ENCODE measurements at places on chromosomes 3 and 15.

- no peak for DNase-seq
These were observed 30.4 kb upstream of the FBLN2 start for GRCh38 chr3:13518516-13518953.

GRCh38 chr15:66698318-66698961, 3.6 kb upstream of the SMAD6 start:
- DNase-seq, result peak; percentile 76

DNA sequence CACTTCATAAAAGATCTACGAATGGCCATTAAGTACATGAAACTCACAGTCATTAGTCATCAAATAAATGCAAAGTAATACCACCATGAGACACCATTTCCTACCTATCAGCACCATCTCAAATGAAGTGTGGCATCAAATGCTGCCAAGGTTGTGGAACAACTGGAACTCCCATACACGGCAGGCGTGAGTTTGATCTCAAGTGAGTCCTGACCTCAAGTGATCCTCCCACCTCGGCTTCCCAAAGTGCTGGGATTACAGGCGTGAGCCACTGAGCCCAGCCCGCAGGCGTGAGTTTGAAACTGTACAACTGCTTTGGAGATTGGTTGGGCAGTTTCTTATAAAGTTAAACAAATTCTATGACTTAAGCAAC, 28.8 kb upstream of the HDAC11 start:
- peak; percentile 32 for DNase-seq

- DNase-seq, result no peak
These were observed 25.9 kb upstream of the SLC6A6 start for GRCh38 chr3:14376348-14377043.

GRCh38 chr3:95923496-95924210, 890.7 kb upstream of the EPHA6 start:
- DNase-seq, result peak; percentile 98

- DNase-seq, result peak; percentile 98
These were observed 29.1 kb downstream of the ANKRD28 start for GRCh38 chr3:15768421-15769255.

DNA sequence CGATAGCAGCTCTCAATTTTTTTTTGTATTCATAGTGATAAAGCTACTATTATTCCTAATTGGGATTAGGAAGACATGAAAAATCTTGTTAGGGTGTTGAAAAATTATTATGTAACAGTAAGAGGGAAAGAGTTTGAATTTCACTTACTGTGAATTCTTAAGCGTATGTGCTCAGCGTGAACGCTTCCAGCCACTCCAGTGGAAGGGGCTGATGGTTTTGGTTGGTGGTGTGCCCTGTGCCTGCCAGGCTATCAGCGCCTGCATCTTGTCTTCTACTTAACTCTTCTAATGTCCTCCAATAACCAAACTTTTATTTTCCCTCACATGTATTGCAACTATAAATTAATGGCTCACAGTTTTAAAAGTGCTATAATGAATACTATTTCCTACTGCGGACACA, 22.5 kb downstream of the CDIN1 start:
- DNase-seq, result no peak

GRCh38 chr3:166447513-166447912, 610.3 kb upstream of the BCHE start:
- no peak for DNase-seq

- DNase-seq, result peak; percentile 14
These were observed 779 bp upstream of the CTNNB1 start for GRCh38 chr3:41198526-41198925.

DNA sequence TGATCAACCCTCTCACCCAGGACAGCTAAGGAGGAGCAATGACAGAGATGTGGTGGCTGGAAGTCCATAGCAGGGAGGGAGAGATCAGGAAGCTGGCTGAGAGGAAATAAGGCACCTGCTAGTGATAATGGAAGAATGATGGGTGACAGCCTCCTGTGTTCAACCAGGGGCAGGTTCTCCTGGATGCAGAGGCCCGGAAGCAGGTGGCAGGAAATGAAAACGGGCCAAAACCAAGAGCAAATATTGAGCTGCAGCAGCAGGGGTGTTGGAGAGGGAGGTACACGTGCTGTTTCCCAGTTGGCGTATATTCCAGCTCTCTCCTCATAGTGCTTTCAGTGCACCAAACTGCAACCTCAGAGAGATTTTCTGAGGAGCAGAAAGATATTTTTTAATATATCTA, 213.4 kb upstream of the TBL1XR1 start:
- DNase-seq, result no peak

GRCh38 chr3:115549071-115549470, 74.2 kb upstream of the GAP43 start:
- peak; percentile 59 for DNase-seq

- DNase-seq, result no peak
These were observed at the start of gene GSK3B for GRCh38 chr3:120093911-120094775. GSK3B (minus strand) TSS chr3:120094447; CDS start chr3:120093434, 1,013 bp downstream.

DNA sequence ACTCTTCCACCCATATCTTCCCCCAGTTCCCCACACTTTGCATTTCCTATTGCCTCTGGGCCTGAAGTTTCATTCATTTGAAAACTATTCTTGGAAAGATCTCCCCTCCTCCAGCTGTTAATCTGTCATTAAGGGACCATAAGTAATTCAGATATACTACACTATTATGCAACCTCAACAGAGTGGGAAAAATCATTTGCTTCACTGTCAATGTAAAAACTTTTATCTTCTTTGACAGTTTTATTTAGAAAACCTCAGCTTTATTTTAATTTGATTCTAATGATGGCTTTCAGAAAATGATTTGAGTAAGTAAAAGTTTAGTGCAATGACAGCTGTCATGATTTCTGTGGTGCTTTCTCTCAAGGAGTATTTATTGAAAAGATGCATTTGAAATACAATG, 435.3 kb upstream of the KCNMB2 start:
- no peak for DNase-seq

DNA sequence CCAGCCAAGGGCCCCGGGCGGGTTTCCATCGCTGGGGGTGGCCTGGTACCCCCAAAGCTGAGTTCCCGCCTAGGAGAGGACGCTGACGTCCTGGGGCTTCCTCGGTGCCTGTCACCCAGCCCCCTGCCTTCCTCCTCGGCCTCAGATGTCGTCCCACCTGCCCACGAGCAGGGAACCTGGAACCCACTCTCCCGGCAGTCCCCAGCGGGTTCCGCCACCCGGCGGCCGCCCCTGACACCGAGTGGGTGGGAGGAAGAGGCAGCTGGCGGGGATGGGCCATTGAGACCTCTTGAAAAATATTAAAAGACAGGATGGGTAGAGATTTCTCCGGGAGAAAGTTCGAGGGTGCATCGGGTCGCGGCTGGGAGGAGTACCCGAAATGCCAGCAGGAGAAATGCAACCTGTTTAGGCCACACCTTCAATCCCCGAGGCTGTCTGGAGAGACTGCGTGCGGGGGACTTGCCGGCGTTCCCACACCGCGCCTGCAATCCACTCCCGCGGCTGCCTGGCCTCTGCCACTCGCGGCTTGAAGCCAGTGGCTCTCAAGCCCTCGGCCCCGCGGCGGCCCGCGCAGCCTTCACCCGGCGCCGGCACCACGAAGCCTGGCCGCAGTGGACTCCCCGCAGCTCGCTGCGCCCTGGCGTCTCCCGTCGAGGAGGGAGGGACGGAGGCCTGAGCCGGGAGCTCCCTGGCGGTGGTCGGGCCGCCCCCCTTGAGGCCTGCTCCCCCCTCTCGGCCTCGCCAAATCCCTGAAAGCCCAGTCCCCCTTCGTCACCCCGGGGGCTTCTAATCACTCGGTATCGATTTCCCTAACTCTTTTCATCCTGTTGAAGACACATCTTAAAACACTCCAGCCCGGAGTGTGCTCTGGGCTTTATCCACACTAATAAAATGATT, 8.6 kb upstream of the NR2F2 start:
- no peak for DNase-seq

DNA sequence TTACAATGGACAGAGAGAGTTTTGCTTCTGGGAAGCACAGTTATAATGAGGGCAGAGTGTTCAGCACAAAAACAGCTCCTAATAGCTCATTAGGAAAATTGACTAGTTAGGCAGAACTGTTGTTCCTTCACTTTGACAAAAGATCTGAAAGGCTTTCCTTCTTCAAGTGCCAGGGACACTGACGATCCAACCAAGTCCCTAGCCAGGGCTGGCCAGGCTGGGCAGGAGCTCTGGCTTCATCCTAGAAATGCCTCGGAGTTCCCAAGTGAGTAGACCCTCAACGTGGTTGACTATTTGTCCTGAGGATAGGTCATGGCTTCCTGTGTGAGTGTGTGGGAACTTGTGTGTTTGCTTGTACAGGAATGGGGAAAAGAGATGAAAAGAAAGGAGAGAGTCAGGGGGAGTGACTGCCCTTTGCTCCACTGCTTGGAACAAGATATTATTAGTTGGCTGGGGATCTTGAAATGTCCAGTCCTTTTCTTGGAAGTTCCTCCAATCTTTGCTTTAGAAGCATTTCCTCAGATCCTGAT, 617.9 kb downstream of the NTRK3 start:
- no peak for DNase-seq

DNA sequence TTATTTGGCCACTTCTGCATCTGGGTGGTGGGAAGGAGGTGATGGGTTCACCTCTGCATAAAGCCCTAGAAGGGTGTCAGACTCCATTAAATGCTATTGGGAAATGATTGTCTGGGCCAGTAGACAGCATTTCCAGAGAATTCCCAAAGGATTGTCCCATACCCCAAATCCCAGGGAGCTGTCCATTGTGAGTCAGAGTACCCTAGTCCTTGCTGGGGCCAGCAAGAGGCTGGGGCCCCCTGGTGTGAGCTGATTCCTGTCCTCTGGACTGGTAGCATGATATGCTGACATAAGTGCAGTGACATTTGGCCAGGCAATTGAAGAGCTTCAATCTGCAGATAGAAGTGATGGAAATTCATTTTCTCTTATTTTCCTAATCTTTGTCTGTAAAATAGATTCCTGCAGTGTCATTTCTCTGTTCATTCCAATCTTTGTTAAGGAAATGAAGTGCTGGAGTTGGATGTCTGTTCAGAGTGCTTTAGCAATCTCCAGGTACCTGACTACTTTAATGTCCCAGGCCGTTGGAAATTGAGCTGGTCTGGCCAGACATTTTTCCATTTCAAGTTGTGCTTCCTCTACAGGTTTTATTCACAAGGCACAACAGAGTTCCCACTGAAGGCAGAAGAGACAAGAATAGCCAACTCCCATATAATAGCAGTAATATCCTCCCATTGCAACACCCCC, 91.2 kb downstream of the RPLP1 start:
- DNase-seq, result no peak

DNA sequence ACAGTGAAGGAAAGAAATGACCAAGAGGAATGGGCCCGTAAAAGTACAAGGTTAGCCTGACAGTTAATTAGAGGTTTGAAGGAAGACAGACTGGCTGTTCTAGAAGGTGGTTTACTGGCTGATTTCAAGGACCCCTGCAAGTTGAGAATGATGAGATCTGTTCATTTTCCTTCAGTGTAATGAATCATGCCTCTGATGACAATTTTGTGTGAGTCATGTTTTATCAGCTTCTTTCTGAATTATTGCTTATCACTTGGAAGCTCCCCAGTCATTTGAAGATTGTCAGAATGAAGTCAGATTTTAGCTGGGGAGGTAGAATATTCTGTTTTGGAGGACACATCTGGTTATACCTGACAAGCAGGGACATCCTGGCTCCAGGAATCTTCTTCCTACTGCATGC, 50.6 kb downstream of the DRD3 start:
- peak; percentile 49 for DNase-seq

DNA sequence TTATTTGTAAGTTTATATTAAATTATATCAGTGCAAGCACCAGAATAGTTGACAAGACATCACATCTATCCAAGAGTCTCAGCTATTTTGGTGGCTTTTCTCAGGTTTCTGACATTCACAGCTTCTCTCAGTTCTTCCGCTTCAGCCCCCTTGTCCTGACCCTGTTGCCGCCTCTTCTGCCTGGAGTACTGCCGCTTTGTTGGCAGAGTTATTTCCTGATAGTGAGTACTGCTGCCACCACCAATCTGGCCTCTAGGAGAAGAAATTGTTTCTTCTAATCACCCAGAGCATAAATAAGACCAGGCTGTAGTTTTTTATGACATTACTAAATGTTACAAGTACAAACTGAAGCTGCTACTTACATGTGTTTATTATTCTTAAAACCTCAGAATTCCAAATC, 470.1 kb downstream of the NSUN3 start:
- no peak for DNase-seq

- DNase-seq, result peak; percentile 26
These were observed 295.4 kb upstream of the RORA start for GRCh38 chr15:61524545-61524944.

GRCh38 chr3:193861012-193861411, 268.0 kb downstream of the OPA1 start:
- DNase-seq, result no peak

DNA sequence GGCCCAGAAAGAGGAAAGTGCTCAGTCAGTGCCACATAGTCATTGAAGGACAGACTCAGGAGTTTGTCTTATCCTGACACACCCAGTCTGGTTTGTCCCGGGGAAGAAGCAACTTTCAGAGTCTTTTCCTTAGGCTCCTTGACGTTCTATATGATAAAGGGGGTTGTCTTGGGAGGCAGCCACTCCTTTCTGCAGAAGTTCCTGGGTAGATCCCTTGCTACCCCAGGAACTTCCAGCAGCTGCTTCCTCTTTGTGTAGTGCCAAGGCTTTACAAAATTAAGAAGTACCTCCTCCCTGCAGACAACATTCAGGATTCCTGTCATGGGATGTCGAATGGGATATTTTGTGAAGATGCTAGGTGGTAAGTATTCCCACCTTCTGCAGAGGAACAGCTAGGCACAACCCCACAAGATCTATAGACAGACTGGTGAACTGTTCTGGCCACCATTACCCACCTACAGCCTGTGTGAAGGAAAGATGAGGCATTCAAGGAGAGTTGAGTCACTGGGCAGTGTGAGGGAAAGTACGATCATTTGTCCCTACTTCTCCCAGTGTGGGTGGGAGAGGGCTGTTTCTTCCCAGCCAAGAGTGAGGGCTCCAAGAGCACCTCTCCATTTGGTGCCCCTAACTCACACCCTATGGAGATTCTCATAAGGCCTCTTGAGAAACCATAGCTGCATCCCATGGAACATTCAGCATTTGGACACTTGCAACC, 11.3 kb downstream of the TMEM266 start:
- no peak for DNase-seq

- no peak for DNase-seq
These were observed 2.6 kb upstream of the WWTR1 start for GRCh38 chr3:149660462-149660861.

- DNase-seq, result no peak
These were observed 64.0 kb downstream of the GLB1 start for GRCh38 chr3:33032938-33033337.

DNA sequence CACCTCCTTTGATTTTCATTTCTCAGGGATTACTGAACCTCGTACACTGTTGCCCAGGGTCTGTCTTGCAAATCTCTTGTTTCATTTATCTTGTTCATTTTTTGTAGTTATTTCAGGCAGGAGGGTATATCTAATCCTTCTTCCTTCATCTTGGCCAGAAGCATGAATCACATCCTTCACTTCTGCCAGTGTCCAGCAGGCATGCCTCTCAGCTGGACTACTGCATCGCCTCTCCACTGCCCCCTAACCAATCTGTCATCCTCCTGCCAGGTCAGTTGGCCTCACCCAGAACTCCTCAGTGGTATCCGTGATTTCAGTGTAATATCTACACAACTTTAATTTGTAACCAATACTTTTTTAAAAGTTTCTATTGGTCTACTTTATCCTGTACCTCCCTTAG, 297.9 kb downstream of the GABRG3 start:
- DNase-seq, result no peak

- no peak for DNase-seq
These were observed 41.6 kb upstream of the SNRK start for GRCh38 chr3:43244694-43245093.
